ENCODE measurements at places on chromosomes 7 and 10.

DNA sequence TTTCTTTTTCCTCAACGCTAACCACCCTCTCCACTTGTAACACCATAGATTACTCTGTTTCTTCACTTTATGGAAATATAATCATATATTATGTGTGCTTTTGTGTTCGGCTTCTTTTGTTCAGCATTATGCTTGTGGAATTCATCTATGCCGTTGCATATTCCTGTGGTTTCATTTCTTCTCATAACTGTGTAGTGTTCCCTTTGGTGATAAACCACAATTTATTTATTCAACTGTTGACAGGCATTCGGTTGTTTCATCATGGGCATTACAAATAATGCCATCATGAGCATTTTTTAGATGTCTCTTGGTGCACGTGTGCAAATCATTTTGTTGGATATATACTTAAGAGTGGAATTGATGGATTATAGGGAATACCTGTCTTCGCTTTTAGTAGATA, 12.1 kb downstream of the AVL9 start:
- DNase-seq, result no peak

GRCh38 chr7:39609113-39609934, 14.0 kb upstream of the RALA start:
- DNase-seq, result no peak

DNA sequence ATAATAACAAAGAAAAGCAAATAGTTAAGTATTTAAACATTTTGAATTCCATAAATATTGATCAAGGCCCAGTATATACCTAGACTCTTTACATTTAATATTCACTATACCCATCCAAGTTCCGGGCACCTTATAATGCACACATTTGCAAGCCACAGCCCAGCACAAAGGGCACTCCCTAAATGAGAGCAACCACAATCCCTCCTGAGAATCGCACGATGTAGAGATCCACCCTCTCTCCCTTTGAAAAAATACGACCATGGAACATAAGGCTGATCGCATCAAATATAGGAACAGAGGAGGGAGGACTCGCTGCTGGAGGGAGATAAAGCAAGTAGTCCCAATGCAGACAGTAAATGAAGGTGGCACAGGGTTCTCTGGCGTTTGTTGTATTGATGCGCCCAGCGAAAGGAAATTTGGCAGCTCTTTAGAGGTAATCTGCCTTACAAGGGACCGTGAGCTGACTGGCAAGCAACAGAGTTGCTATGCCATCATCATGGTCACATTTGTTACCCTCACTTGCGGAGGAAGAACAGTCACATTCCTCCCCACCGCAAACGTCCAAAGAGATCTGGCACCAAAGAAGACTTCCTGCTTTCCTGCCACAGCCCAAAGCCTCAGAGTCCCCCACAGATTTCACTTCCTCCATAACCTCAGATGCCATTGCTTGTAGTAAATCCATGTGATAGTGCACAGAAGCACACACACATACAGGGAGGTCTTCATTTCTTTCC, 16.1 kb upstream of the TAS2R40 start:
- peak; percentile 46 for DNase-seq

DNA sequence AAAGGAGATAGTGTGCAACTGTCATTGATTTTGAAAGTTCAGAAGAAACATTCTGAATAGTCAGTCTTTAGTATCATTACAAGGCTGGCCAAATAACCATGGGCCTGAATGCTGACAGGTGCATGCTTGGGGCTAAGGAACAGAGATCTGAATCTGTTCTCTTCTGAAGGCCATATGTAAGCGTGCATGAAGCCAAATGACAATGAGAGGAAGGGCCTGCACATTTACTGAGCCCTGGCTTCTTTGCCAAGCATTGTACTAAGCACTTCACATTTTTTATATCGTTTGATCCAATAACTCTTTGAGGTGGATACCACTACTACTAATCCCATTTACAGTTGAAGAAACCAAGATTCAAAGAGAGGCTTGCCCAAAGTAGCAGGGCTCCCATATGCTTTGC, 22.5 kb upstream of the TIAL1 start:
- no peak for DNase-seq

GRCh38 chr10:44988957-44989585, 10.5 kb upstream of the DEPP1 start:
- DNase-seq, result no peak

DNA sequence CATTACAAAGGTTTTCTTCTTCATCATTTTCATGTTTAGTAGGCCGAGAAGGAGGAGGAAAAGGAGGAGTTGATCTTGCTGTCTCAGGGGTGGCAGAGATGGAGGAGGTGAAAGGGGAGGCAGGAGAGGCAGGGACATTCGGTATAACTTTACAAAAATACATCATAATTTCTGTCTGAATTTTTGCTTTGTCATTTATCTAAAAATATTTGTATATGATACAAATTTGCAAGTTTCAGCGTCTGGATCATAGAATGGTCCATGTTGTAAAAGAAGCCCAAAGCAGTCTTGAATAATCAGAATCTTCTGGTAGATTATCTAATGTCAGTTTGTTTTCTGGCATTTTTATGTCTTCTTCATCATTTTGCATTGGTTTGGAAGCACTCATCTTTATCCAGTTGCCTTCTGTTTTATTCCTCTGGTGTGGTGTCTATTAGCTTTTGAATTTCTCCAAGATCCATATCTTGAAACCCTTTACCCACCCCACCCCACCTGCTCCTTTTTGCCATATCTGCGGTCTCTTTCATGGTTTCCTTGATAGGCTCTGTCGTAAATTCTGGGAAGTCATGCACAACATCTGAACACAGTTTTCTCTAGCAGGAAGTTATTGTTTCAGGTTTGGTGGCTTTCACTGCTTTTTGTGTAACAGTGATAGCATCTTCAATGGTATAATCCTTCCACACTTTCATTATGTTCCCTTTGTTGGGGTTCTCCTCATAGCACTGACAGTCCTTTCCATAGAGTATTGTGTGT, 95.0 kb downstream of the ST7 start:
- DNase-seq, result peak; percentile 47

- no peak for DNase-seq
These were observed 94.3 kb downstream of the AUTS2 start for GRCh38 chr7:69692611-69693010.

DNA sequence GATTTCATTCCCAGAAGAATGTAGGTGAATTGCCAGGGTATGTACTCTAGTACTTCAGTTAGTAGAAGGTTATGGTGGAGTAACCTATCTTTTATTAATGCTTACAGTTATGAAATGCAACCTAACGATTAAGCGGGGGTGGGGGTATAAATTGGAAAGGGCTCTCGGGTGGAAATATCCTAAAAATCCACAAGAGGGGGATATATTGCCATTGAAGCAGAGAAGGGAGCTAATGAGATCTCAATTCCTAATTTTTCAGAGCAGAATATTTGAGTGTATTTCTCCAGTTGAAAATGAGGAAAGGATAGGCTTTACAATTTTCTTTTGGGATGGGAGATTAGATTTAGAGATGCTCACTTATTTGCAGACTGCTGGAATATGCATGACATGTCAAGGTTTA, 90.8 kb downstream of the DNAJB9 start:
- DNase-seq, result no peak

GRCh38 chr10:119517235-119518141, 25.0 kb downstream of the RGS10 start:
- peak; percentile 87 for DNase-seq
